ENCODE measurements at places on chromosomes 12 and 14.

GRCh38 chr14:50242566-50243310 is 11.4 kb upstream of the SOS2 start:
- DNase-seq = no peak

- DNase-seq = no peak
Measured at GRCh38 chr12:91746976-91747375, 398.7 kb downstream of the BTG1 start.

DNA sequence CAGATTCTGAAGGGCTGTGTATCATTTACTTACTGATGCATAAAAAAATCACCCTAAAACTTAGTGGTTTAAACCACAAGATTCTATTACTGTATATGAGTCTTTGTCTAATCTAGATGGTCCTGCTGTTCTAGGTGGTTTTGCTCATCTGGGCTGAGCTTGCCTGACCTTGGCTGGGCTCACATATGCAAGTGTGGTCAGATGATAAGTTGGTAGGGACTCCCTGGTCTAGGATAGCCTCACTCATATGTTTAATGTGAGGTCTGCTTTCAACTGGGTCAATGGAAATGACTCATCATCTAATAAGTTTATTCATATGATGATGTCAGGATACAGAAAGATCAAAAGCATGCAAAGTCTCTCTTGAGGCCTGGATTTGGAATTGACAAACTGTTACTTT is 887.8 kb downstream of the TRHDE start:
- DNase-seq = no peak

DNA sequence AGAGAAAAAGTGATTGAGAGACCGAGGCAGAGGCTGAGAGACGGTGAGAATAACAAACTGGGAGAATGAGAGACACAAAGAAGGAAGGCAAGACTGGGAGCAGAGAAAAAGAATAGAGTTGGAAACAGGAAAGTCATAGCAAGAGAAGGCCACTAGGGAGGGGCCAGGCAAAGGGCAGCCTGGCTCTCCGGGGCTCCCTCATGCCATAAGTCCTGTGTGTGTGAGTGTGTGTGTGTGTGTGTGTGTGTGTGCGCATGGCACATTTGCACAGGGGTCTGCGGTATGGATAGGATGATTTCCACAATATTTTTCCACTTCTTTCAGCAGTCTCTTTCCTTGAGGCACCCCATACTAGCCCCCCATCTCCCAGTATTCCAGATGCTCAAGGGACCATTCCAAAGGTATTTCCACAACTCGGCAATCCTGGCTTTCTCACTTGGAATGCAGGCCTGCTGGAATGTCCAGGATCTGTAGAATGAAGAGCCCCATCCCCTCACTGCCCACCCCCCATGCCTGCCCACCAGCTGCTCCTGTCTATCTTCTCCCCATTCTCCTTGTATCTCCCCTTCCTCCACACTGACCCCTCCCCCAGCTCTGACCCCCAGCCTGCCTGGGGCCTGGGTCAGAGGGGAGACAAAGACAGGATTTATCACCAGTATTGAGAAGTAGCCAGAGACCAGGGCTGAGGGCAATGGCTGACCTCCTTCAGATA is 9.0 kb downstream of the GPR84 start:
- DNase-seq = peak; percentile 61

GRCh38 chr14:24403294-24403998 is 4.6 kb downstream of the NYNRIN start:
- DNase-seq = no peak

GRCh38 chr14:26412421-26412820 is 185.4 kb downstream of the NOVA1 start:
- DNase-seq = no peak

DNA sequence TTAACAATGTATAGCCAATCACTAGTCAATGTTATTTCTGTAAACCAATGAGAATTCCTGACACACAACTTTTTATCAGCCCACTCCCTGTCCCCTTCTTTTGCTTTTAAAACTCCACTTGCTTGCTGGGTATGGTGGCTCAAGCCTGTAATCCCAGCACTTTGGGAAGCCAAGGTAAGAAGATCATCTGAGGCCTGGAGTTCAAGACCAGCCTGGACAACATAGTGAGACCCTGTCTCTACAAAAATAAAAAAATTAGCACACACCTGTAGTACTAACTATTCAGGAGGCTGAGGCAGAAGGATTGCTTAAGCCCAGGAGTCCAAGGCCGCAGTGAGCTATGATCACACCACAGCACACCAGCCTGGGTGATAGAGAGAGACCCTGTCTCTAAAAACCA is 87.8 kb downstream of the PAPLN start:
- DNase-seq = no peak

DNA sequence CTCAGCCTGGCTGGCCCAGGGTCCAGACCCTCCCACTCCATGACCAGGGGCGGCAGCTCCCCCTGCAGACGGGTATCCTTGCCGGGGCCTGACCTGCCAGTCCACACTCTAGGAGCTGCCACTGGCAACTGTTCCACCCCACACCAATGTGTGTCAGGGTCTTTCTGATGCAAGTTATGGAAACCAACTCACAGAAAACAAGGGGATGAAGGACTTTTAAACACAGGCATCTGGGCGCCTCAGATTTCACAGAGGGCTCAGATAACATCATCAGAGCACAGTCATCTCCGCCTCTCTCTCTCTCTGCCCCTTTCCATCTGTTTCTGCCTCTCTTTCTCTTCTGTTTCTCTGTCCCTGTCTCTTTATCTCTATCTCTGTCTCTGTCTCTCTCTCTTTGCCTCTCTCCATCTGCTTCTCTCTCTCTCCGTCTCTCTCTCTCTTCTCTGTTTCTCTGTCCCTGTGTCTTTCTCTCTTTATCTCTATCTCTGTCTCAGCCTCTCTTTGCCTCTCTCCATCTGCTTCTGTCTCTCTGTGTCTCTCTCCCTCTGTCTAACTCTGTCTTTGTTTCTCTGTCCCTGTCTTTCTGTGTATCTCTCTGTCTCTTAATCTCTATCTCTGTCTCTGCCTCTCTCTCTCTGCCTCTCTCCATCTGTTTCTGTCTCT is 67.4 kb upstream of the FBRSL1 start:
- peak; percentile 38 for DNase-seq

GRCh38 chr12:17304503-17305347 is 698.8 kb upstream of the LMO3 start:
- DNase-seq = no peak

GRCh38 chr14:28754209-28754985 is 12.2 kb upstream of the FOXG1 start:
- DNase-seq = no peak

DNA sequence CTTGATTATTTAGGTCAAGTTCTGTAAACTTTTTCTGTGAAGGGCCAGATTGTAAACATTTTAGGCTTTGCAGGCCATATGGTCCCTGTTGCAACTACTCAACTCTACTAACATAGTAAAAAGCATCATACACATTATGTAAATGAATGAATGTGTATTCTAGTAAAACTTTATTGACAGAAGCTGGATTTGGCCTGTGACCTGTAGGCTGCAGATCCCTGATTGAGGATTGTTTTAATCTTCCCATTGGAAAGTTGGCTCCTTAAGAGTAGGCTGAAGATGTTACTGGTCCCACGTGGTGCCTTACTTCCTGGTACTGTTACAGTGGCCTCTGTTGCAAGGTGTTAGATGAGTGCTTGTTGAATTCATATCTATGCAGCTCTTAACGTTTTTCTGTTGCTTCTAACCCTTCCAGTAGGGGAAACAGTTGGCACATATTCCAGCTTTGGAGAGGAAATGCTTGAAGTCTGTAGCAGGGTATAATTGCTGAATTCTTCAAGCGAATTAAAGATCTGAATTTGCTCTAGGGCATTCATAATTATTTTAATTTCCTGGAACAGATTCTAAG is 133.6 kb upstream of the DNM1L start:
- DNase-seq = no peak

GRCh38 chr14:24426912-24427536 is 2.4 kb downstream of the CBLN3 start:
- no peak for DNase-seq

DNA sequence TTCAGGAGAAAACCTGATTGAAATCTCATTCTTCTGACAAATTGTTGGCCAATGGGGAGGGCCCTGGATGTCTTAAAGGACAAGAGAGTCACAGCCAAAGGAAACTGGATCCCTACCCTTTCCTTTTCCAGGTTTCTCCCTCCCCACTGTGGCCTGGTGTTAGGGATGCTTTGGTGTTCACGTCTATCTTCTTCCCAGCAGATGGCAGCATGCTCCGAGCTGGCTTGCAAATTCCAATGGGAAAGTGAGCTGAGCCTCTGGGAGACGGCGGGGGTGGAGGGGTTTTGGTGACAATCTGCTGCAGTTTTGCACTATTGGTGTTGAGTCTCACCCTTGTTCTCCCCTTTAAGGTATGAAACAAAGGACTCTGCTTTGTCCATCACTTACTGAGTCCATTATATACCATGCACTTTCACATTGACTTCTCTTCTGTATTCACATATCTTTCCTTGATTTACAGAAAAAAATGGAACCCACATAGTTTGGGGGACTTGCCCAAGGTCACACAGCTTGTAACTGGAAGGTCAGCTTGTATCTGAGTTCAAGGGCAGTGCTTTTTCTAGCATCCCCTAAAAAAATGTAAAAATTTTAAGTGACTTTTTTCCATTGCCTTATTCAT is 39.3 kb downstream of the CCDC177 start:
- DNase-seq = peak; percentile 62

DNA sequence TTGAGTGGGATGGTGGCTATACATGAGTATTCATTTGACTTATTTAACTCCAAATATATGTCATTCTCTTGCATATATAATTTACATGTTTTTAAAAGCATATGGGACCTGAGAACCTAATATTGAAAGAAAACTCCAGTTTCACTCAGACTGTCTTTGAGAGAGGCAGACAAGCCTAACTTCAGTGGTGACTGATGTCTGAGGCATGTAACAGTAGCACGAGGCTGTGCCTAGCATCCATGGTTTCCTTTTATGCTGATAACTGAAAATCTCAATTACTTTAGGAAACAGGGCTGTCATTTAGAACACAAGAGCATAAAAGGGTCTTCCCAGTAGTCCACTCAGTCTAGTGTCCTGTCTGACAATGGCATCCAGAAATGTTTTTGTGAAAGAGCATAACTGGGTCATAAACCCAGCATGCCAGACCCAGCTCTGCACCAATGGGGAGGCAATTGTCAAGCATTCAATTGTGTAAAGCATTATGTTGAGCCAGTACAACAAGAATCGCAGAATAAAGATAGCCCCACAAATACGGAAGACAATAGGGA is 24.3 kb downstream of the MAPK1IP1L start:
- DNase-seq = no peak

DNA sequence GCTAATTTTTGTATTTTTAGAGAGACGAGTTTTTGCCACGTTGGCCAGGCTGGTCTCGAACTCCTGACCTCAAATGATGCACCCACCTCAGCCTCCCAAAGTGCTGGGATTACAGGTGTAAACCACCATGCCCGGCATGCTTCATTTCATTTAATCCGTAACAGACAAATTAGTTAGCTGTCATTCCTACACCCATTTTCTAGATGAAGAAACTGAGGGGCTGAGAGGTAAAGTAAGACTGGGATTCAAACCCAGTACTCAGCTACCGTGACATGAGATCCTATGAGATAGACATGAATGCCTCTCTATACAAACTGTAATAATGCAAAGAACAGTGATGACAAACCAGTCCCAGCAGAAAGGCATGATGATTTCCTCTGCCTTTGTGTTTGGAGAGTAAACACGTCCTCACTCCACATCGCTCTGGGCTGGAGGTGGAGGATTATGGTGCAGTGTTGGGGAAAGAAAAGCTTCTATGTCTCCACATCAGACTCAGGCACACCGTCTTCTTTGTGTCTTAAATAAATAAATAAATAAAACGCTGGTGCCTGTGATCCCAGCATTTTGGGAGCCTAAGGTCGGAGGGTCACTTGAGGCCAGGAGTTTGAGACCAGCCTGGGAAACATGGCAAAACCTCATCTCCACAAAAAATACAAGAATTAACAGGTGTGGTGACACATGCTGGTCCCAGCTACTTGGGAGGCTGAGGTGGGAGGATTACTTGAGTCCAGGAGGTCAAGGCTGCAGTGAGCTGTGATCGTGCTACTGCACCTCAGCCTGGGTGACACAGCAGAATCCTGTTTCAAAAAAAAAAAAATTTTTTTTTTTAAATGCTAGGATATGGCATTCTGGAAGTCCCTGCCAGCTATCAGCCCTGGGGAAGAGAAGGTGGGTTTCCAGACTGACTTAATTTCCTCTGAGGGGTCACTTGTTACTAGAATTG is 10.5 kb downstream of the VSX2 start:
- DNase-seq = no peak

- no peak for DNase-seq
Measured at GRCh38 chr12:49577589-49578315, 9.8 kb upstream of the MCRS1 start.

GRCh38 chr14:78143489-78144145 is 26.6 kb upstream of the NRXN3 start:
- no peak for DNase-seq

GRCh38 chr12:6124411-6125309 is at the start of gene VWF:
VWF (minus strand) TSS chr12:6124670; CDS start chr12:6123196, 1,474 bp downstream.
- no peak for DNase-seq

DNA sequence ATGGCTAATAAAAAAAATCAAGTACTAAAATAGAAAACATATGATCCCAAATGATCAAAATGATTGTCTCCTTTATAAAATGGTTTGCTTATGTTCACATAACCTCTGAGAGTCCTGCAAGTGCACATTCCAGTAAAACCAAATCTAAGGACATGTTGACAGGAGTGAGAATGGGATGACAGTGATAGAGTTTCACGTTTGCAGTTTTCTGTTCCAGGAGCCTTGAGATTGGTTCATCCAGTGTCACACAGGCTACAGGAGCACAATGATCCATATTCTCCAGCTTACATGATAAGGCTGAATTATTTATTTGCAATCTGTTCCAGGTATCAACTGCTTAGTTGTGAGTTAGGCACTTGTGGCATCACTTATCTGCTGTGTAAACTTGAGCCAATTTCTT is 1.5 kb upstream of the GYS2 start:
- DNase-seq = no peak

DNA sequence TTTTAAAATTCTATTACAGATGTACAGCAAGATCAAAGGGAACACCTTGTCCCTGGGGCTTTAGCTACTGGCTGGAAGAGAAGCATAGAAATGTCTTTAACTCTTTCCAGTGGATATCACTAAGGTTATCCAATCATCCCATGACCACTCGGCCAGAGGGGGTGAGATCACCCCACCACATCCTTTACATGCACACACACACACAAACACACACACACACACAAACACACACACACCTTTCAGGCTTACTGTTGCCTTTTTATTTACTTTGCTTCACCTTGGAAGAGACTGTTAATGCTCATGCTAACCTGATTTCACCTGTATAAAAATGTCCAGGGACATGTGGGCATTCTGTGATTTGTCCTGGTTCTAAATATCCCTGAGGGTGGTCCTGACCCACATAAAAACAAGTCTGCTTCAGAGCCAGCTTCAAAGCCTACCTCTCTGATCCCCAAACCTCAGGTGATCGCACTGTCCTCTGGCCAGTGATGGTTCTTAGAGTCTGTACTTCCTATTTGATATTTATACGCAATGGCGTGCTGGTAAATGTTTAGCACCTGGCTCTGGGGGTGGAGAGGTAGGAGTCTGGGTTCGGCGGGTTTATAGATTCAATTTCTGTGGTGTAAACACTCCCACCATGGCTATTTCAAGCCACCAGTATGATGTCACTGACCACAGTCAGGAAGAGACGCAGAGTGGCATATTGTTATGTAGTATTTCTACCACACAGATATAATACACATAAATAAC is 166.1 kb upstream of the EEA1 start:
- no peak for DNase-seq

GRCh38 chr12:56326533-56326932 is 7.3 kb downstream of the PAN2 start:
- no peak for DNase-seq
